Trophoblast cell (in vitro differentiated cells and primary cell): ENCODE measurements at places on chromosomes 2 and 18.
A peak's percentile ranks its signal among the peaks of the same experiment; 100 is the strongest.

- no peak for DNase-seq
Observed at GRCh38 chr2:200455958-200456421, 53.9 kb downstream of the KCTD18 start.

- DNase-seq, result no peak
Observed at GRCh38 chr2:195543902-195544894, 112.8 kb upstream of the SLC39A10 start.

GRCh38 chr2:103660947-103661346 is 899.1 kb downstream of the TMEM182 start:
- no peak for DNase-seq

DNA sequence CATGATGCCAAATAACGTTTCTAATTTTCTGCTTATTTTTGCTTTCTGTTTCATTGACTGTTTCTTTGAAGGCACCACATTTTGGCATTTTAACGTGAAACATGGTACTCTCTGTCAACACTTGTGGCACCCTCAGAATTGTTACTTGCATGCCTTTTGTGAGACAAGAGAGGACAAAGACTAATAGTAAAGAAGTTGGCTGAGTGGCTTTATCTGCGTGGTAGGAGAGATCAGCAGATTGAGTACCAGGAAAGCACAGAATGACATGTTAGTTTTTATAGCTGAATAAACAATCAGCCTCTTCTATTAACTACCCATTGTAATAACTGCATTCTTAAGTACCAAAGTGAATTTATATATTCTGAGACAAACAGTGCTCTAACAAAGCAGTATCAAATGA is 8.6 kb downstream of the ZNF638 start:
- DNase-seq, result no peak

GRCh38 chr2:197296835-197297234 is 13.7 kb downstream of the ANKRD44 start:
- DNase-seq, result no peak

DNA sequence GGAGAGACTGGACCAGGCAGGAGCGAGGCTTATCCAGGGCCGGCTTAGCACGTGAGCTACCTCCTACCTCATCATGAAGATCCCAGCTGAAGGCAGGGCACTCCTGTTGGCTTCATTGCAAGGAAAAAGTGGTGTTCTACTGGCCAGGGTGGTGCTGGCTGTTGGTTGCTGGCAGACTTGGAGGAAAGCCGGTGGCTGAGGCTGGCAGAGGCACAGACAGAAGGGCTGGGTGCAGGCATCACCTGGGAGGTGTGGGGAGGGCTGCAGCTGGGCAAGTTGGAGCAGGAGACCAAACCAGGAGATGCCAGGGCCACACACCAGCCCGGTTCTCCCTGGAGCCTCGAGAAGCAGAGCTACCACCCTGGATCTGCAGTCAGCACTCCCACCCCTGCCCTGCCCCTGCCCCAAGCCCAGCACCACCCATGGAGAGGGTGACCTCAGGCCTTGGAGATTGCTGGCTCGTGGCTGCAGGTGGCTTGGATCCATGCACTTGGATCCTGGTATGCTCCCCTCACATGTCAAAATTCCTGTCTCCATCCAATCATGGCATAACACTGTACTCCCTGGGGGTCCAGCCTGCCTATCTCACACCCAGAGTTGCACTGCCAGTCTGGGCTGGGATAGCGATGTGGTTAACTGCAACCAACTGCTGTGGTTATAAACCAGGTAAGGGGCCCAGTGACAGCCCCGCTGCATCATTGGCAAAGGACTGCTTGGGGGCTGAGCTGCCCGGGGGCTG is 49.7 kb downstream of the GLI2 start:
- DNase-seq, result no peak

DNA sequence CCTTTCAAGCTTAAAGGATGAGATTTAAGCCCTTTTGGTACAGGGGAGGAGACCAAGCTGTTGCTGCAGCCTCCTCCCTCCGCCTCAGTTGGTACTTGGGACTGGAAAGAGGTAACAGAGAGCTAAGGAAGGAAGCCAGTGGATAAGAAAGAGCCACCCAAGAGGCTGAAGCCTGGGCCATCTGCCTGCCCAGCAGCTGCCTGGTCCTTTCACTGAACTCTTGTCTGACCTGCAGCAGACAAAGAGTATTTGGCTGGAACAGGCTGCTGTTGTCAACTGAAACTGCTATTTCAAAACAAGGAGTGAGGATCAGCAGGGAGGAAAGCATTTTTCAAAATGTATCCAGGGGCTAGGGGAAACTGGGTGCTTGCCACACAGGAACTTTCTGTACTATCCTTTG is 30.3 kb downstream of the TNS1 start:
- DNase-seq, result no peak

- DNase-seq, result peak; percentile 33
Observed at GRCh38 chr2:16664052-16664731, 1.4 kb downstream of the CYRIA start.

GRCh38 chr2:53475321-53475720 is 292.3 kb upstream of the CHAC2 start:
- DNase-seq, result peak; percentile 29

DNA sequence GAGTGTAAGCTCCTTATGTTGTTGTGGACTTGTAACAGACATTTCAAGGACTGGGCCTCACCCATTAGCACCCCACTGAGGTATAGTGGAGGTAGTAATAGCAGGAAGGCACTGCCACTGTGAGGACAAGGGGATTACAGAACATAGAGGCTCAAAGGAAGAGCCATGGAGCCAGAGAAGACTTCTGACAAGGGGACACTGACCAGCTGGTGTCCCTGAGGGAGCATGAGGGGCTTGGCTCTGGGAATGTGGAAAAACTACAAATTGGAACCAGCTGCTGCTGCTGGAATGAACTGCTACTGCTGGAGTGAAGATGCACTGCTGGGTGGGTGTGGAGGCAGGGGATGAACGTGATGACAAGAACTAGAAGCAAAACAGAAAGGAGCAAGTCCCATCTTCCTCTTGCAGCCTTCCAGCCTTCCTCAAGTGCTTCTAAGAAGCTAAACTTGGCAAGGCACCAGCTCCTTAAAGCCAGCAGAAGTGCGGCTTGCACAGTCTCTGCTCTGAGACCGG is 167.3 kb upstream of the NOSTRIN start:
- no peak for DNase-seq

GRCh38 chr18:45416168-45416567 is 199.1 kb upstream of the SLC14A2 start:
- DNase-seq, result no peak

DNA sequence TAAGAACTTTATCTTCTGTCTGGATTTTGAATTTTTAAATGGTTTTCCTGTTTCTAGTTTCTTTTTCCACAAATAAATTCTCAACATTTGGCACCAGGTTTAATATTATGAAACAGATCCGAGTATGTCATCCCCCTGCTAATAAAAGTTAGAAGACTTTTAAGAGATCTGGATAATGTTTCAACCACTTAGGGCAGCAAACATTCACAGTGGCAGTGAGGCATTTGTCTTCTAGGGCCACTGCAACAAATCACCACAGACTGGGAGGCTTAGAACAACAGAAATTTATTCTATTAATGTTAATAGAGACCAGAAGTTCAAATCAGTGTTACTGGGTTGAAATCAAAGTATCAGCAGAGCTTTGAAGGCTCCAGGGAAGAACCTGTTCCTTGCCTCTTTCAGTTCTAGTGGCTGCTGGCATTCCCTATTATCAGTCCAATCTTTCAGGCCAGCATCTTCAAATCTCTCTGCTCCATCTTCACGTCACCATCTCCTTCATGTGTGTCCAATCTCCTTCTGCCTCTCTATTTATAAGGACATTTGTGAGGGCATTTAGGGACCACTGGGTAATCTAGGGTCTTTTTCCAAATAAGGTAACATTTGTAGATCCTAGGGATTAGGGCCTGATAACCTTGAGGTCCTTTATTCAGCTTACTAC is 23.4 kb downstream of the ACSL3 start:
- peak; percentile 86 for DNase-seq

GRCh38 chr2:64298161-64298560 is 153.9 kb upstream of the PELI1 start:
- no peak for DNase-seq

- no peak for DNase-seq
Observed at GRCh38 chr18:73479477-73479876, 611.7 kb upstream of the NETO1 start.

- no peak for DNase-seq
Observed at GRCh38 chr2:145797692-145798091, 1277.8 kb upstream of the ZEB2 start.

DNA sequence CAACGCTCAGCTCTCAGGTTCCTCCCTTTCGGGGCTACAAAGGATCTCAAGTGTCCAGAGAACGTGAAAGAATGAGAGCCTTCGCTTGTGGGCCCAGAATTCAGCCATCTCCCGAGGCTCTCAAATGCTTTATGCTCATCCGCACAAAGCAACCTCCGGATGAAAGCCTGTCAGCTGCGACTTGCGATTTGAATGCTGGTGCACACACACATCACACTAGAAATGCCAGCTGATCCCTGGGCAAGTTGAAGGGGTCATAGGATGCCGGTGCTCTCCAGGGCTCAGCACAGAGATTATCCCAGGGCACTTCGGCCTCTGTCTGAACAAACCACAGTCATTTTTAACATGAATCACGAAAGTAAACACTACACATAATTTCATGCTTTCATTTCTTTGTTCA is 141.8 kb upstream of the MYT1L start:
- no peak for DNase-seq

- no peak for DNase-seq
Observed at GRCh38 chr18:79693561-79694205, 14.1 kb downstream of the CTDP1 start.

GRCh38 chr2:216074794-216075193 is 6.8 kb downstream of the PECR start:
- DNase-seq, result no peak

DNA sequence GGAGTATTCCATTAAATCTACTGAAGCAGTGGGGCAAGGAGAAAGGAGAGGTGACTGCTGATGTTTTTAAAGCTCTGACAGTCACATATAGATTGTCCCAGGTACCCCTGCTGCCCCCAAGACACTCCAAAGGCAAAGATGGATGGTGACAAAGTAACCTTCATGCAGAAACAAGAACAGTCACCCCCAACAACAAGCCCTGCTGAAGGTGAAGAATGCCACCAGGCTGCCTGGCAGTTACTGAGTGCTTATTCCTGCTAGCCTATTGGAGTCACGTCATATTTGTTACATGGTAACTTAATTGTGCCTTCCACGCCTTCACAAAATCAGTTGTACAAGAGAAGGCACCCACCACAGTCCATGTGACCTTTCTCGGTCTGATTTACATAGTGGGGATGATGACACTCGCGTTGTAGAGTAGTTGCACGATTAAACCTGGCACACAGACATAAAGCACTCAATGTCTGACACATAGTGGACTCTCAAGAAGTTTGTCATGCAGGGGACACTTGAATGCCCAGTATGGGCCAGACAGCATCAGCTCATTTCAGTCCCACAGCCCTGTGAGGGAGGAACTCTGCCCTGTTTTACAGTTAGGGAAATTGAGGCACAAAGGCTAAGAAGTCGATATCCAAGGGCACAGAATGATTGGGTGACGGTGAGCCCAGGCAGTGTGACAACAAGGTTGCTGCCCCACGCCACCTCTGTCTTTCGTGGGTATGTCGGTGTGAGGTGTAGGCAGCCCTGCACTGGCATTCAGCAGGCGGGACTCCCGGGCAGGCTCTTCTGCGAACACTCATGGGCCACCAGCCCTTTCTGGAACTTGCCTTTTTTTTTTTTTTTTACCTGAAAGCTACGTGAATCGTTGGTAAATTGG is 62.7 kb downstream of the ZCCHC2 start:
- DNase-seq, result no peak

DNA sequence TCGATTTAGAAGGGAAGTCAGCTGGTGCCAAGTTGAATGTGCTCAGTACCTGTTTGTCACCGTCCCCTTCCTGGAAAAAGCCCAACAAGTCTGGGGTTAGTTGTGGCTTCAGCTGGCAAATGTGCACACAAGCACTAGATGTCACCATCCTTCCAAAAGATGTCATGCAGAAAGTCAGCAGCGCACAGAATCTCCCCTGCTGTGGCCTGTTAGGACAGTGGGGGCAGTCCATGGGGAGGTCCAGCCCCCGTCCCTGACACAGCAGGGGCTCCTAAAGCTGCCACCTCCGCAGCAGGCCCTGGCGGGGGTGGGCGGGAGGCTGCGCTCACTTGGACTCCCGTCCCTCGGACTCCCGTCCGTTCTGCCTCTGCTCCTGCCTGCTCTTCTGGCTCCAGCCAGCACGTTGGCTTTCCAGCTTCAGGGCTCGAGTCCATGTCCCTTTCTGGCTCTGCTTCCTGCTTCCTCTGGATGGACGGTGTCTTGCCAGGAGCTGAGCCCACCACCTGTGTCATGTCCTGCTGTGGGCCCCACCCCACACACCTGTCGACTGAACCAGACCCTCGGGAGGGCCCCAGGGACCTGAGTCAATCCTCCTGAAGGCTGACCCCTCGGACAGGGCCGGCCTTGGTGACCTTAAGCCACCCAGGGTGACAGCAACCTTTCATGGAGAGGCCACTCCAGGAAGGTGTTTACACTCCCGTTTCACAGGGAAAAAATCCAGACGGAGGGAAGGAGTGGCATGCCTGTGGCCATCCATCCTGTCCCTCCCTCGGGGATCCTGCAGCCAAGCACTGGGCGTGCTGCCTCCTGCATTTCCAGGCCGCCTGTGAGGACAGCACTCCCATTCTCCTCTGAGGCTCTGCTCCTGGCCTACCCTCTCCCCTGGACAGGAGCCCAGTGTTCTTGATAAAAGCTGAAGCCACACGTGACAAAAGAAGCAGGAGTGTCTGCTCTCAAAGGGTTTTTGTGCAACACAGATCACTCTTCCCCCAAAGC is 8.5 kb downstream of the RAB17 start:
- DNase-seq, result no peak

- DNase-seq, result no peak
Observed at GRCh38 chr2:102120261-102120660, 22.3 kb upstream of the IL1R1 start.

GRCh38 chr2:173574324-173575112 is 219.8 kb downstream of the CDCA7 start:
- DNase-seq, result no peak

DNA sequence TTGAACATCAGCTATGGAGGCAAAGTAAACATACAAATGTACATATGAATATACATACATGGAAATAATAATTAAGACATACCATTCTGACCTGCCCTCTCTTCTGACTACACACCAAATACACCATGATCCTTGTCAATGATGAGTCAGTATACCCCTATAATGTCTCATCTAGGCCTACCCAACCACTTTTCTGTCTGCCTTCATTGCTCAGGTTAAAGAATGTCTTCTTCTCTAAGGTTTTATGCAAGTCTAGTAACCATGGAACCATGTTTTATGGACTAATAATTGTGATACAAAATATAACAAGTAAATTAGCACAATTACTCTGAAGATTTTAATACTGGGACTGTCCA is 128.7 kb downstream of the NCKAP5 start:
- no peak for DNase-seq
